DND-41 (cell line): ENCODE measurements at places on chromosomes 3 and 15.

DNA sequence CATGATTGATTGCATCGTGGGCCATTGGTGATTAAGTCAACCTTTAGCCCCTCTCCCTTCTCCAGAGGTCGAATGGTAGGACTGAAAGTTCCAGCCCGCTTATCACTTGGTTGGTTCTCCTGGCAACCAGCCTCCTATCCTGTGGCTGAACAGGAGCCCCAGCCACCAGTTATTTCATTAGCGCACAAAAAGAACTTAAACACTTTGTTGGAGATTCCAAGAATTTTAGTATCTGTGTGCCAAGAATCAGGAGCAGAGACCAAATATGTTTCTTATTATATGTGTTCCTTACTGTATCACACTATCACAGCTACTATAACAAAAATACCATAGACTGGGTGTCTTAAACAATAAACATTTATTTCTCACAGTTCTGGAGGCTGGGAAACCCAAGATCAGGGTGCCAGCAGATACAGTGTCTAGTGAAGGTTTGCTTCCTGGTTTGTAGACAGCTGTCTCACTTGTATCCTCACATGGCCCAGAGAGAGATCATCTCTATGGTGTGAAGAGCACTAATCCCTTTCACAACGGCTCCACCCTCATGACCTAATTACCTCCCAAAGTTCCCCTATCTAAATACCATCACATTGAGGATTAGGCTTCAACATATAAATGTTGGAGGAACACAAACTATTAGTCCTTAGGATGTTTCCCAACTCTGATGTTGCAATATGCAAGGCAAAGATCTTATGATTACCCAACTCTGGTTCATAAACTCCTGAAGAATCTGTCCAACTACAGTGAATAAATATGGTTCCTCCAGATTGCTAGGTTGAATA lies 30.5 kb upstream of the APH1B start:
- no peak for DNase-seq

GRCh38 chr3:123419181-123419849 lies 29.6 kb downstream of the ADCY5 start:
- DNase-seq, result no peak

GRCh38 chr15:50783411-50783810 lies 17.9 kb upstream of the SPPL2A start:
- no peak for DNase-seq

DNA sequence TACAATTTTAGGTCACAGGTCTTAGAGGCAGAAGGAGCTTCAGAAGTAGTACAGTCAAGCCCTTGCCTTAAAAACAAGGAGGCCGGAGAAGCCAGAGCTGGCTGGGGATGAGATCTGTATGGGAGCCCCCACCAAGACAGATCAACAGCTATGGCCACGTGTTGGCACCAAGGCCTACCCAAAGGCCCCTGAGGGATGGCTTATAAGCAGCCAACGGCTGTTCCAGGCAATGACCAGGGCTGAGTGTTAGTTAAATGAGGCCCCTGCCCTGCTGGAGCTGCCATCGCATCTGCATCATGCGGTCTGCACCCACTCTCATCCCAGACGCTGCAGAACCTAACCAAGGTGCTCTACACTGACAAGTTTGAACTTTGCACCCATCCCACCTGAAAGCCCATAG lies 43.3 kb downstream of the CCDC12 start:
- DNase-seq, result no peak

DNA sequence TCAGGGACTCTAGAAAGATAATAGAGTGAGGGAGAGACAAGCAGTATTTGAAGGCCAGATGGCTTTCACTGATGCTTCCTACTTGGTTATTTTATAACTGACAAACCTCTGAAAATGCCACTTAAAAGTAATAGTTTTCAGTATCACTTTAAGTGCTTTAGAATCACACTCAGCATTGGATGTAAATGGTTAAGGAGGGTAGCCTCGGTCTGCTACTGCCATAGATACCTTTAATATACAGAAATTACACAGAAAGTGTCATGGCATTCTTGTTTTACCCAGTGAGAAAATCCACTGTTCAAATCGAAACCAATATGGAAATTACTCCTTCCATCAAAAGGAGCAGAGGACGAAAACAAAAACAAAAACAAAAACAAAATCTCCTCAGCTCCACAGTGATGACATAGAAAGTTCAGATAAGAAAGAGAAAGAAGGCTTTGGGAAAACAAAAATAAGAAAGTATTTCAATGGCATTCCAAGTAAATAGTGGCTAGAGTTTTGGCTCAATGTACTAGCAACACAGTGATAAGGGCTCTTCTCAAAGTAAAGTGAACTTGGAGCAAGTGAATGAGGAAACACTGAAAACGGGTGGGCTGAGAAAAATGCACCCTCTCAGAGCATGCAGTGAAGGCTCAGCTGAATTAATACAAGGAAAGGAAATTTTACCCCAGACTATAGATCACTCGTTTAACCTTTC lies 43.2 kb upstream of the CD47 start:
- DNase-seq, result no peak

- DNase-seq, result peak; percentile 97
These were observed 642 bp downstream of the ZBTB11 start for GRCh38 chr3:101676216-101676764.

- no peak for DNase-seq
These were observed 39.7 kb upstream of the ESYT3 start for GRCh38 chr3:138394686-138395085.

DNA sequence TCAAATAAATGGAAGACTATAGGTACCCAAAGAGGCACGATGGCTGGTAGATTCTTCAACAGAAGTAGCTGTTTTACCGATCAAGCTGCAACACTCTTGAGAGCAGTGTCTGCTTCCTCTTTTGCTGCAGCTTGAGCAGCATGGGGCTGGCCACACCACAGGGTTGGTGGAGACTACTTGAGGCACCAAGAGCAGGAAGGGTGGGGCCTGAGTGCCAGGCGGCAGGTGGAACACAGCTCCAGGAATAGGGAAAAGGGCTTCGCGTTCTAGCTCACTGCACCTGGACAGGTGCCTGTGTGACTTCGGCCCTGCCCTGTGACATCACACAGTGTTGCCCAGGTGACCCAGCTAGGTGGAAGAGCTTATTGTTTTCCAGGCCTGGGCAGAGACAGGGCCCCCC lies at the start of gene CCDC33:
TSS of gene CCDC33 (plus strand) at position 365 of the 400 bp plus-strand sequence. CDS start 394 bp downstream, outside the sequence.
- DNase-seq, result no peak

GRCh38 chr3:129485721-129486663 lies 42.4 kb upstream of the RHO start:
- DNase-seq, result no peak

GRCh38 chr3:106913111-106913698 lies 464.0 kb upstream of the CCDC54 start:
- no peak for DNase-seq

GRCh38 chr3:153595186-153595815 lies 433.3 kb downstream of the RAP2B start:
- no peak for DNase-seq

- no peak for DNase-seq
These were observed 55.1 kb downstream of the EXOG start for GRCh38 chr3:38551026-38551832.

- no peak for DNase-seq
These were observed 108.1 kb upstream of the TPM1 start for GRCh38 chr15:62934236-62934971.

DNA sequence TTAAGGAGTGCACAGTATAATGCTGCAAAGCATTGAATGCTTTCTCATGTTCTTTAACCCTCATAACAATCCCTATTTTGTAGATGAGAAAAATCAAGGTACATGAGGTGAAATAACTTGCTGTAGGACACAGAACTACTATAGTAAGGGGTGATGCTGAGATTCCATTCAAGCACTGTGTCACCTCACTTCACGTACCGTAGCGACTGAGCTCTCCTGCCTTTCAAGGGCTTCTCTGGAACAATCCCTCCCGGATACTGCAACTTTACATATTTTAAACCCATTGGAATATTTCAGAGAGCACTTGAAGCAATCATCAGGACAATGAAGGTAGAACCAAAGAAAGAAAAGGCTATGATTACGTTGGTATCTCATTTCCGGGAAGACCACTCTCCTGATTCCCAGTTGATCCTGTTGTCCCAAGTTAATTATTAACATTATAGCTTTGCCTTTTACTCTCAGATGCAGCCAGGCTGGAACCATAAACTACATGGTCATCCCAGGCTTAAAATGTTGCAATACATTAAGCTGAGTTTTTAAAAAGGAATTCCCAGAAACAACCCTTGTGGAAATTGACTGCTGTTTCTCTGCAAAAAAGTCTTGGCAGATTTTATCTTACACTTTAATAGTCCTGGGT lies 252.2 kb upstream of the IGF1R start:
- no peak for DNase-seq

GRCh38 chr3:94071713-94072284 lies 8.9 kb downstream of the NSUN3 start:
- DNase-seq, result peak; percentile 54

DNA sequence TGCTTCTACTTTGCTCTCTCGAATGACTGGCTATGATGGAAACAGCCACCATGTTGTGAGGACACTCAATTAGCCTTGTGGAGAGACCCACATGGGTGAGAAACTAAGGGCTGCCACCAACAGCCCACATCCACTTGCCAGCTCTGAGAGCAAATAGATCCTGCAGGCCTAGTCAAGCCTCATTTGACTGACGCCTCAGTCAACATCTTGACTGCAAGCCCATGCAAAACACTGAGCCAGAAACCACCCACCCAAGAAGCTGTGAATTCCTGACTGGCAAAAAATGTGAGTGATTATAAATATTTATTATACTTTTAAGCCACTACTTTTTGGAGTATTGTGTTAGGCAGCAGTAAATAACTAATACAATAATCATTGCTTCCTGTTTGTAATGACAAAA lies 58.4 kb downstream of the NOX5 start:
- DNase-seq, result no peak

DNA sequence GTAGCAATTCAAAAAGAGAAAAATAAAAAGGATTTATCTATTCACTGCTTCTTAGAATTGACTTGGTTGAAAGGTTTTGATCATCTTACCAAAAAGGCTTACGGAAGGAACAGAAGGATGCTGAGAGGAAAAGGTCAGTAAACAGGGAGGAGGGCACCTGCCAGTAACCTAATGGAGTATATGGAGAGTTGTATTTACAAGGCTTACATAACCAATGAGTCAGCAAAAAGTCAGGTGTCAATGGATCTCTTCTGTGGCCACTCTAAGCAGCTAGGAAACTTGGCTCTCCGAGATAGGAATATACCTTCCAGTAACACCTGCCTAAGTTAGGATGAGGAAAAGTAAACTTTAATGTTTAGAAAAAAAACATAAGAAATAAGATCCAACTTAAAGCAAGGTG lies 80.5 kb upstream of the PLXND1 start:
- DNase-seq, result no peak

- no peak for DNase-seq
These were observed 125.0 kb downstream of the ANO10 start for GRCh38 chr3:43496740-43497375.

DNA sequence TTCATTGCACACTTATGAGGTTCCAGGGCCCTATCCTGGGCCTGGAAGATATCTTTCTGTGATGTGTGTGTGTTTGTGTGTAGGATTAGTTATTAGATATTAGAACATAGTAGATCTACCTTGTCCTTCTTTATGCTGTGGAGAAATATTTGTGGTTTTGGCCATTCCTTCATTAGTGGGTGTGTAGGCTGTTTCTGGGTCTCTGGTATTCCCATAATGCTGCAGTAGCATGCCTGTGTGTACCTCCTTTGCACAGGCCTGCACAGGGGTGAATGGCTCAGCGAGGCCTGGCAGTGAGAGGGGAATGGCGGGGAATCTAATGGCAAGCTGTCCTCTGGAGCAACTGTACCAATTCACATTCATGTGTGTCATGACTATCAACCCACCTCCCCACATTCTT lies 125.8 kb upstream of the MRPS22 start:
- no peak for DNase-seq

GRCh38 chr3:113659101-113659541 lies 37.3 kb downstream of the USF3 start:
- no peak for DNase-seq

DNA sequence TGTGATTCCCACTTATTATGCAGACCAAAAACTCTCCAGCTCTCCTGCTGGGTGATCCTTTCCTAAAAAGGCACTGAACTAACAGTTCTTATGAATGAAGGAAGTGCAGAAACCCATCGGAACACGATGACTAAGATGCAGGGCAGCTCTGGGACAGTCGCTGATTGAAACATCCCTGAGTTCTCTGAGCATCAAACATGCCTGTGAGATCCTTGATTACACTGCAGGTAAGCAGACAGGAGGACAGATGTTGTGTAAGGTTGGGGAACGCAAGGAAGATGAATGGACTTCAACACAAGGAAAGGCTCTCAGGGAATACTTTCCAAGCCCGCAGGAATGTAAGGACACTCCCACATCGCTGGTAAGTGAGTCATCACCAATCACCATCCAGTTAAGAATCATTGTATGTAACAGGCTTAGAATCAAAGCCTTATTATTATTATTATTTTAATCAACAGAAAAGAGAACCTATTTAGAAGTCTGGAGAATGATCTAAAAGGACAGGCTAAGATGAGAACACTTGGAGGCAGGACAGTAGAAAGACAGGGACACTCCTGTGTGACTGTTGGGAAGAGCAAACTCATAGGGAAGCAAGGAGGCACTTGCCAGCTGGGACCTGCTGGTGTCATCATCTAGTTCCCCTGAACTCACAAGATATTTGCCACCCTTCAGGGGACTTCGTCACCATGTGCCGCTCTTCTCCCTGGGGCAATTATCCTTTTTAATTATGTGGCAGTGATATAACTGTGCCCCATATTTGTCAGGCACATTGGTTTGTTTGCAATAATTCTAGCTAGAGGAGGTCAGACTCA lies 26.0 kb downstream of the TMEM158 start:
- DNase-seq, result no peak

DNA sequence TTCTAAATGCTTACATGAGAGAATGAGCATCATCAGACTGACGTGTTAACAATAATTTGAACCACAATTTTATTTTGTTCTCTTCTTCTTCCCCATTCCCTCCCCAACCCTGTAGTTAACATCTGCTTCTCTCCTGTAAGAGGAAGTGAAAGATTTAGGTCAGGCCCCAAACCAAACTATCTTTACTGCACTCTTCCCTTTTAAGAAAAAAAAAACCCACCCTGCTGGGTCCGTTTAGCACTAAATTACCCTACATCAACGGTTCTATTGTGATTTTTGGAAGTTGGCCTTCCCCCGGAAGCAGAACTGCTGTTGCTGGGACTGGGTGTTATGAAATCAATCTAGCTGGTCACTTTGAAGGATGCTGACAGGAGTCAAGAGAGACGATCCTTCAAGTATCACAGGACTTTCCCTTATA lies 49.4 kb downstream of the NFKBIZ start:
- no peak for DNase-seq

GRCh38 chr3:103210583-103210982 lies 775.8 kb downstream of the ZPLD1 start:
- no peak for DNase-seq

GRCh38 chr3:88019024-88019423 lies 39.8 kb downstream of the CGGBP1 start:
- DNase-seq, result peak; percentile 16

- no peak for DNase-seq
These were observed 17.4 kb downstream of the H1-8 start for GRCh38 chr3:129560269-129560787.

GRCh38 chr3:64900617-64901521 lies 213.1 kb upstream of the ADAMTS9 start:
- DNase-seq, result no peak
